ENCODE measurements at places on chromosomes 16 and 17. TPM values are rescaled to one million over a fixed set of nuclear protein-coding genes. Genes with fewer than 3 reads are reported as not detected.

- DNase-seq, result no peak
Observed at GRCh38 chr16:48438414-48438813, 53.2 kb upstream of the SIAH1 start.

LRRC37B gene
- total RNA-seq, result 33.6 TPM

GDPD1 gene
- 2.2 TPM for total RNA-seq

CCL7 gene
- not detected for total RNA-seq

C16orf86 gene
- total RNA-seq, result 10.3 TPM

GRCh38 chr17:78882540-78883088, 20.4 kb downstream of the CEP295NL start:
- DNase-seq, result no peak

Data from vagina (tissue), 2 donors.